ENCODE measurements at places on chromosomes 7 and 10. TPM values are rescaled to one million over a fixed set of nuclear protein-coding genes. Genes with fewer than 3 reads are reported as not detected.
A peak's percentile ranks its signal among the peaks of the same experiment; 100 is the strongest.

DNA sequence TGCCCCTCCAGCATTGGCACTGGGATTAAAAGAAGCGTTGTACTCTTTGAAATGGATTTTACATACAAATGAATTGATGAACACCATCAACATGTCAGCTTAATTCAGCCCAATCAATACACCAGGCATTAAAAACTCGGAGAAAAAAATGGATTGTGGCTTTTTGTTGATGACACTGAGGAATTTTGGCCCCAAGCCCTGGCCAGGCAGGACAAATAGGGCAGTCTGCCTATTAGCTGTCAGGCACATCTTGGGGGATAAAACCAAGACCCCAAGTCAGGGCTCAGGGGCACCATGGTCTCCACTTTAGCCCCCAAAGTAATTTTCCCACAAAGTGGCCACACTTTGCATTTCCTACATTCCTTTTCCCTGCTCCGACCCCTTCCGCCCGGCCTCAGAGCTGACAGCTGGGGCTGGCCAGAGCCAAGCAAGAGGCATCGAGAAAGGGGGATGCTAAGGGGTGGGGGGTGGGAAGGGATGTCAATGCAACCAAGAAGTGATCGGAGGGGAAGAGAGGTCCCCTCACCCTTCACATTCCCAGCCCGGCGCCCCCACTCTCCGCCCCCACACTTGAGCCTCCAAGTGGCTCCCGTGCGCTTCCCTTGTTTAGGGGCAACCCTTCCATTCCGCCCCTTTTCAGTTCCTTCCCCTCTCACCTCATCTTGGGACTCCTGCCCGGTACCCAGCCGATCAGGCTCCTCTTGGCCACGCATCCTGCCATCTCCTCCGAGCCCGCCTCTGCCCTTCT, 711 bp downstream of the HIP1 start:
- H3K4me1 ChIP-seq, result peaks cover 4% of the 10 kb centered on the region
- no peak for DNase-seq
- no peaks in the 10 kb centered on the region for H3K27me3 ChIP-seq
- peak overlapping the region; percentile 67 for H3K4me3 ChIP-seq

DNA sequence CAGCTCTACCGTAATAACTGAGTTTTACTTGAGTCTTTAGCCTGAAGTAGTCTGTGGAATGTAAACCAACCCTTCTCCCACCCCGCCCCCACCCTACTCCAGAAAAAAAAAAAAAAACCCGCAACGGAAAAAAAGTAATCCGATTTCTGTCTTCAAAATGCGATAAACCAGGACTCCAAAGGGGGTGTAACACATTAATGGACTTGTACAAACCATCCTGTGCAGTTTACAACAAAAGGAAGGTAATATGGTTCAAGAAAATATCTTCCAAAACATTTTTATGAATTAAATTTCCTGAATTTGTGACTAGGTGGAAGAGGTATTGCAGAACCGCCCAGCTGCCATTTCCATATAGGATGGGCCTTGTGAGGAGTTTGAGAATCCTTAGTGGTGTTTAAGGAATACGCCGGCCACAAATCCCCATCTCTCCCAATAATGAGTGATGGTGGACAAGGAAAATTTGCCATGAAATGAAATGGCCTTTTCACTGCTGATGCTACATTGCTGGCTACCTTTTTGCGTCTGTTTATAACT, 10.6 kb downstream of the SKIDA1 start:
- H3K4me1 ChIP-seq, result no peaks in the 10 kb centered on the region
- peak overlapping the region; percentile 63 for H3K4me3 ChIP-seq
- no peak overlapping the region for H3K27ac ChIP-seq
- H3K36me3 ChIP-seq, result no peaks in the 10 kb centered on the region

GRCh38 chr7:36023033-36023560, 130.0 kb upstream of the EEPD1 start:
- H3K27ac ChIP-seq, result no peak overlapping the region
- no peaks in the 10 kb centered on the region for H3K27me3 ChIP-seq
- no peak overlapping the region for H3K4me3 ChIP-seq
- DNase-seq, result no peak
- no peaks in the 10 kb centered on the region for H3K4me1 ChIP-seq

GRCh38 chr7:118735441-118735840, 510.9 kb downstream of the ANKRD7 start:
- no peak overlapping the region for H3K4me3 ChIP-seq
- H3K36me3 ChIP-seq, result no peaks in the 10 kb centered on the region

GRCh38 chr10:122349758-122350369, 24.6 kb upstream of the PLEKHA1 start:
- no peaks in the 10 kb centered on the region for H3K27me3 ChIP-seq
- H3K36me3 ChIP-seq, result no peaks in the 10 kb centered on the region
- peak overlapping the region; percentile 52 for H3K27ac ChIP-seq
- H3K4me1 ChIP-seq, result peaks cover 5% of the 10 kb centered on the region
- H3K4me3 ChIP-seq, result no peak overlapping the region
- peak; percentile 63 for DNase-seq

DNA sequence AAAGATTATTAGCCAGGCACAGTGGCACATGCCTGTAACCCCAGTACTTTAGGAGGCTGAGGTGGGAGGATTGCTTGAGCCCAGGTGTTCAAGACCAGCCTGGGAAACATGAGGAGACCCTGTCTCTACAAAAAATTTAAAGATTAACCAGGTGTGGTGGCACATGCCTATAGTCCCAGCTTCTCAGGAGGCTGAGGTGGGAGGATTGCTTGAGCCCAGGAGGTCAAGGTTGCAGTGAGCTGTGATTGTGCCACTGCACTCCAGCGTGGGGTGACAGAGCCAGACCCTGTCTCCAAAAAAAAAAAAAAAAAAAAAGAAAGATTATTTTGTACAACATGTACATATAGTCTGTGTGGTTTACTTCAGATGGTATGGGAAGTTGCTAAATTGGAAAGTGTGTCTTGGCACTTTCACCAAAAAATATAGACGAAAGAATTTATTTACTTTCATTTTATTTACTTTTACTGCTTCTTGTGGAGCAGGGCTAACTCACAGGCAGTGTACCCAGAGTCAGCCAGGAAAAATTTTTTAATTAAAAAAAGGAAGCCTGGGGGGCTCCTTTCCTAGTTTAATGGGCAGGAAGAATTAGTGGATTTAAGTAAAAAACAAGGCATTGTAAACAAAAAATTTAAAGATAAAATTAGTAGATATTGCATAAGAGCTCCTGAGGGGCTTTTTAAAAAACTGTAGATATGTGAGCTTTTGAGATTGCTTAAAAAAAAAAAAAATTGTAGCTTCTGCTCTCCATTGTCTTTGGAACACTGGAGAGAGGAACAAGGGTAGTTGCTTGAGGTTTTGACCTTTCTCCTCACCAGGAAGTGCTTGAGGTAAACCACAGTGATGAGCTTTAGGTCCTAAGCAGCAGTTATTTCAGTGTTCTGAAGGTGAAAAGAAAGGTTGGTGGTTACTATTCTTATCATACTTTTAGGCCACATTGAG, 44.6 kb upstream of the VDAC2 start:
- no peaks in the 10 kb centered on the region for H3K27me3 ChIP-seq
- H3K36me3 ChIP-seq, result peaks cover 6% of the 10 kb centered on the region
- H3K27ac ChIP-seq, result no peak overlapping the region
- H3K4me3 ChIP-seq, result no peak overlapping the region

The ACHE gene
- polyA plus RNA-seq, result 4.5 TPM

The RBP4 gene
- polyA plus RNA-seq, result 111 TPM

The SPDYE5 gene
- polyA plus RNA-seq, result not detected

The TACR2 gene
- polyA plus RNA-seq, result 0.81 TPM
